Tibial artery (tissue), 4 donors: ENCODE measurements at places on chromosomes 1 and 21.
A peak's percentile ranks its signal among the peaks of the same experiment; 100 is the strongest.

GRCh38 chr21:45365608-45366241, 39.2 kb upstream of the COL18A1 start:
- DNase-seq = no peak
- no peaks in the 10 kb centered on the region for H3K27me3 ChIP-seq
- H3K4me3 ChIP-seq = no peak overlapping the region
- H3K27ac ChIP-seq = peak overlapping the region; percentile 98
- H3K36me3 ChIP-seq = no peaks in the 10 kb centered on the region
- no peaks in the 10 kb centered on the region for H3K4me1 ChIP-seq

DNA sequence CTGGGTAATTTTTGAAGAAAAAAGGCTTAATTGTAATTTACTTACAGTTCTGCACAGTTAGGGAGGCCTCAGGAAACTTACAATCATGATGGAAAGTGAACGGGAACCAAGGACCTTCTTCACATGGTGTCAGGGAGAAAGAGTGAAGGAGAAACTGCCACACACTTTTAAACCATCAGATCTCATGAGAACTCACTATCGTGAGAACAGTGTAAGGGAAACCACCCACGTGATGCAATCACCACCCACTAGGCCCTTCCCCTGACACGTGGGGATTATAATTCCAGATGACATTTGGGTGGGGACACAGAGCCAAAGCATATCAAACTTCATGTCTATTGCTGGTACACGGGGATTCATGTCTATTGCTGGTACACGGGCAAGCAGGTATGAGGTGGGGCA, 5.3 kb upstream of the SFT2D2 start:
- H3K36me3 ChIP-seq = no peaks in the 10 kb centered on the region
- H3K27ac ChIP-seq = no peak overlapping the region
- H3K4me1 ChIP-seq = no peaks in the 10 kb centered on the region
- no peak overlapping the region for H3K4me3 ChIP-seq
- DNase-seq = no peak
- no peaks in the 10 kb centered on the region for H3K27me3 ChIP-seq

- H3K4me3 ChIP-seq = no peak overlapping the region
- no peak overlapping the region for H3K27ac ChIP-seq
- H3K27me3 ChIP-seq = no peaks in the 10 kb centered on the region
- peaks cover 17% of the 10 kb centered on the region for H3K4me1 ChIP-seq
- H3K36me3 ChIP-seq = no peaks in the 10 kb centered on the region
Measured at GRCh38 chr21:43325968-43326715, 100.8 kb downstream of the SIK1 start.

GRCh38 chr1:111699268-111699667, 39.9 kb downstream of the INKA2 start:
- peaks cover 51% of the 10 kb centered on the region for H3K36me3 ChIP-seq
- no peak for DNase-seq
- no peak overlapping the region for H3K4me3 ChIP-seq

- DNase-seq = no peak
- H3K36me3 ChIP-seq = no peaks in the 10 kb centered on the region
- H3K27ac ChIP-seq = no peak overlapping the region
- H3K4me3 ChIP-seq = no peak overlapping the region
- H3K4me1 ChIP-seq = no peaks in the 10 kb centered on the region
Measured at GRCh38 chr1:231991231-231991630, 364.6 kb downstream of the DISC1 start.
